Vagina (tissue), 2 donors: ENCODE measurements at places on chromosomes 2 and 18.

DNA sequence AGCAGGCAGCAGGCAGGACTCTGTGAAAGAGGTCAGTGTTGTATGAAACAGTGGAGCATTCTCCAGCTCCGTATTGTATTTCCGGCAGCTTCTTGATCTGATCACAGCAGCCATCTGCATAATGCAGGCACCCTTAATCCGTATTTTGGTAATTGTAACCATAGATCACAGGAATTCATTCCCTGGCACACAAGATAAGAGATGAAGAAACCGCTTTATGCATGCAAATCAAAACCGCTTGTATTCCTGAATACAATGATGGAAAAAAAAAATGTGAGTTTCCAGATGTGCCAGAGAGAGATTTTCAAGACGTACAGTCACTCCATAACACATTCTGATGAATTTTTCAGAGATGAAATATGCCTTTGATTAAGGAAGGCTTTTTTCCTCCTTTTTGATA, 221.3 kb downstream of the ACKR3 start:
- DNase-seq, result no peak

DNA sequence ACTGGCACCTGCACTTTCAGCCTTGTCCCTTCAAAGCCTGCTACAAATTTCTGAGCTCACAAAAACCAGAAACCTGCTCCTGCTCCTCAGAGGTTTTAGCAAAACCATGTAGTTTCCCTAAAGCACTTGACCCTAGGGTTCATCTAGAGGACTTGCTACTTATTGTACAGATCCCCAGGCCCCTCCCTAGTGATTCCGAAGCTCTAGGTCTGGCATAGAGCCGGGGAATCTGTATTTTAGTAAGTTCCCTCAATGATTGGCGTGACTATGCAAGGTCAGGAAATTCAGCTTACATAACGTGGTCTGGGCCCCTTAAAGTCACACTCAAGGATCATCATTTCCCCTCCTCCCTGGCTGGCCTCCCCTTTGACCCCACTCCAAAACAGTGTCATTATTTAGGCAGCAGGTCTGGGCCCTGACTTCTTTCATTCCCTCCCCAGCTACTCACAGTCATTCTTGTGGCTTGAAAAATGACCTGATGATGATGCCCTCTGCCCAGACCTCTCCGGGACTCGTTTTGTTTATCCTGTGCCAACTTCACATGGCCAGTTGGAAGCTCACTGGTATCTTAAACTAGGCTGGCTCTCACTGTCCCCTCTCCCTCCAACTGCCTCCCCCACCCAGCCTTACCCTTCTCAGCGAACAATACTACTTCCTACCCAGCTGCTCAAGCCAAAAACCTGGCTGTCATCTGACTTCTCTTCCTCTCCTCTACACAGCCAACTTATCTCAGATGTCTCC, 36.0 kb downstream of the WDFY1 start:
- no peak for DNase-seq

GRCh38 chr2:62744603-62745002, 39.1 kb downstream of the EHBP1 start:
- no peak for DNase-seq

- peak; percentile 16 for DNase-seq
These were observed 22.6 kb downstream of the CAPN13 start for GRCh38 chr2:30784682-30785081.

DNA sequence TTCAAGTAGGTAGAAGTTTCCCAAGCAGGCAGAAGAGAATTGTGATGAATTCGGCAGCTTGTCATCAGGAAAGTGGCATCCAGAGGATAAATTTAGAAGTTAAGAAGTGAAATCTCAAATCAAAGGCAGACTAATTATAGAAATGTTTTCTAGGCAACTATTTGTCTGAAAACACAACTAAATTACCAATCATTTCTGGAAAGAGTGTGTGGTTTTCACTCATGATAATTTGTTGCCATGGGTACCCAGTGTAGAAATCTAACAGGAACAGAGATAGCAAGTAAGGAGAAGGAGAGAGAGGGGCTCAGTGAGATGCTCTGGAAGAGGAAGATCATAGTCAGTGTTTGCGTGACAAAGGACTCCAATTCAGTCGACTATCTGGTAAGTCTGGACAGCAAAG, 208.1 kb downstream of the NCKAP5 start:
- no peak for DNase-seq

- DNase-seq, result no peak
These were observed 191.2 kb upstream of the NABP1 start for GRCh38 chr2:191486584-191487320.

DNA sequence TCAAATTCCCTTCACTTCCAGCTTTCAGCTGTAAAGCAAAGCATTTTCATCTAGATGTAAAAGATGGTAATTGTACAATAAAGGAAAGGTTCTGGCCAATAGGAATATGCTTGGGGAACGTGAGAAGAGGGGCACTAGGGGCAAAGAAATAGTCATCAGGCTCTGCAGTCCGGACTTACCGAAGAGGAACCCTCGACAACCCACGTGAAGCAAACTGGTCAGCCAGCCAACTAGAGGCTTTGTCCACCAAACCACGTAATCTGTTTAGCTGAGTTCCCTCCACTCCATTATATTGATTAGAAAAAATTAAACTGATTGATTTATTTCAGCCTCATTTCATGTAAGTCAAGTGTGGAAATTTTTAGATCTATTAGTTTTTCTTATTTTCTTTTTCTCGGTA, 300.4 kb upstream of the FANCL start:
- DNase-seq, result no peak

GRCh38 chr2:111219285-111219684, 98.6 kb downstream of the BCL2L11 start:
- peak; percentile 58 for DNase-seq

DNA sequence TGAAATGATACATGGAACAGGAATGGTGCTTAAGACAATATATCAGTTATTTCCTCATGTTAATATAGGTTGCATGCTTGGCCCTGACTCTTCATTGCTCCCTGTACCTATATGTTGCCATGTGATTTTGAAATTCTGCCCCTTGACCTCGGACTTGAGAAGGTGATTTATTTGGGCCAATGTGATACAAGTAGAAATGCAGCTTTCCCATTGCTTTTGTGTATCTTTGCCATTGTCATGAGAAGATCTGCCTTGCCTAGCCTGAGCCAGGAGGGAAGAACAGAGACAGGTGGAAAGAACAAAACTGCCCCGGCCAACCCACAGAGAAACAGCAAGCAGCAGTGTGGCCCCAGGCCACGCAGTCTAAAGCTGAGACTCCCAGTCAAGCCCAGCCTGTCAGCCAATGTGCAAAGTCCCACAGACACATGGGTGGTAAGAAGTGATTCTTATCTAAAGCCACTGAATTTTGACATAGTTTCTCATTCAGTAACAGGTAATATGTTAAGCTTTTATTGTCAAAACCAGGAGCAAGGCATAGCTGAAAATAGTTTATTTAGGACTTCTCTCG, 245.7 kb upstream of the RND3 start:
- DNase-seq, result no peak

DNA sequence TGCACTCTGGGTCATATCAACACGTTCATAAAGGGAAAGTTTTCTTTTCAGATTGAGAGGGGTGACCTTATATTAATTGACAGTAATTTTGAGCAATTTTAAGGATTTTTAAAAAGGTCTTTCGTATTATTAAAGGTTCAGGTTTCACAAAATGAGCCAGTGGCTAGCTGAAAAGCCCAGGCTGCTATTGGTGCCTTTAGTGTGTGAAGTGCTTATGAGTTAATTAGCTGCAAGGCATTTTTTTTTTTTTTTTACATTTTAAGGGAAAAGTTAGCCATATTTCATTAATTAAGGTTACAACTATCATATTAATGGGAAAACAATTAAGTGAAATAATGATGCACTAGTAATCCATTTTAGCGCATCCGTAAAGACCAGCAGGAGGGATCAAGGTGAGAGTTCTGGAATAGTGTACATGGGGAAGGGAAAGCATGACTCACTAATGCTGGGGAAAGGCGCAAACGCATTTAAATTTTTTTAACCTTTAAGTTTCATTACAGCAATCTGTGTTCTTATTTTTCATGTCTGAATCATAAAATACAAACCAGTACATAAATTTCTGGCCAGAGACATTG, 200.0 kb downstream of the ZNF407 start:
- DNase-seq, result no peak

GRCh38 chr2:230666446-230666845, 46.2 kb upstream of the CAB39 start:
- no peak for DNase-seq

- no peak for DNase-seq
These were observed 37.6 kb upstream of the PMAIP1 start for GRCh38 chr18:59861963-59862819.

- DNase-seq, result no peak
These were observed 123.7 kb upstream of the SMAD2 start for GRCh38 chr18:48053881-48054816.

GRCh38 chr2:224927646-224928173, 114.6 kb downstream of the DOCK10 start:
- no peak for DNase-seq

DNA sequence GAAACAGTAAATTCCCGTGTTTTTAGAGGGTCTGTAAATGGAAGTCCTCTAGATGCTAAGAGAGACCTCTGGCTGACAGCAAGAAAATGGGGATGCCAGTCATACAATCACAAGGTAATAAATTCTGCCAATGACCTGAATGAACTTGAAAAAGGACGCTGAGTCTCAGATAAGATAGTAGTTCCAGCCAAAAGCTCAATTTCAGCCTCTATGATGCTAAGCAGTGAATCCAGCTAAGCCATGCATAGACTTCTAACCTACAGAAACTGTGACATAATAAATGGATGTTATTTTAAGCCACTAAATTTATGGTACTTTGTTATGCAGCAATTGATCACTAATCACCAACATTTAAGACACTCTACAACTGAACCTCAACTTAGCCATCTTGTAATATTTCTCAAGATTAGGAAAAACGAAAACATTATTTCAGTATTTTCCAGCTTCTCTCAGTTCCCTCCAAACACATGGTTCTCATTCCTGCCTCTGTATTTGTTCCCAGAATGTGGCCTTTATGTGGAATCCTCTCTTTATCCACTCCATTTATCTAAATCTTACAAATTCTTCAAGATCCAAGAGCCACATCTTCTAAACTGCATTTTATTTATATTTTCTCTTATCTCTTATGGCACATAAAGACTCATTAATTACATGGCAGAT, 331.1 kb downstream of the GULP1 start:
- DNase-seq, result no peak

DNA sequence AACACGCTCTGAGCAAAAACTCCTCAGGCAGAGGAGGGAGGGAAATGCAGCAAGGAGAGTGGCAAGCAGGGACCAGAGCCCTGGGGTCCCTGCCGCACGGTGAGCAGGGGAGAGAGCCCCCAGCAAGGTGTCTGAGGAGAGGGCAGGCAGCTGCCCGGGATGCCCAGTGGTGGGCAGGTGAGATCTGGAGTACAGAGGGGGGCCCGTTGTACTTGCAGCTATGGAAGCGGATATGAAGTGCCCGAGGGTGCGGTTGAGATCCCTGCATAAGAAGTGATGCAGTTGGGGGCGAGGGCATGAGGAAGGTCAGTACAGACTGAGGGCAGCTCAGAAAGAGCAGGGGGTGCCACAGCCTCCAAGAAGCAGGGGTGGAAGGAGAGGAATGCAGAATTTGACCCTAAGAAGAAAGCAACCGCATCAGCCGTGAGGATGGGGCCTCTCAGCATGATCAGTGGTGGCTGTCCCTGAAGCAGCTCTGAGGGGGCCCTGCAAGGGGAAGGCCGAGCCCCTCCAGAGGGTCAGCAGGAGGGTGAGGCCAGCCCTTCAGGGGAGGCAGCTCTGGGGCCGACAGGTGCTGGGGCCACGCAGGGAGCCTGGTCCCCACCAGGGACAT, 29.4 kb downstream of the MTERF4 start:
- no peak for DNase-seq

DNA sequence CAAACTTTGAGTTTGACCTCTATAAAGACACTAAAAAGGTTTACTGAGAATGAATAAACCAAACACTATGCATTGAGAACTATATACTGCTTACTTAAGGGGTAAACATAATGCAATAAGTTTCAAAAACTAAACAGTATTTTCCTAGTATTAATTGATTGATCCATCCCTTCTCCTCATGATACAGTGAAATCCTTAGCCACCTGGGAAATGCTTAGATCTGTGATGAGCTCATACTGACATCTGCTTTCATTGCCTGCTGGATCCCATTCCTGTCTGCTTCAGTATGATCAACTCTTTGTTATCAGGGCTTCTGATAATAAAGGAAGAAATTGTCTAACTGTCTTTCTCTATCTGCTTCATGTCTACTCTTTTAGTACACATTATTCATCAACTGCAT, 74.9 kb upstream of the UBE2E3 start:
- no peak for DNase-seq

GRCh38 chr2:236753606-236754270, 184.1 kb downstream of the ACKR3 start:
- no peak for DNase-seq

DNA sequence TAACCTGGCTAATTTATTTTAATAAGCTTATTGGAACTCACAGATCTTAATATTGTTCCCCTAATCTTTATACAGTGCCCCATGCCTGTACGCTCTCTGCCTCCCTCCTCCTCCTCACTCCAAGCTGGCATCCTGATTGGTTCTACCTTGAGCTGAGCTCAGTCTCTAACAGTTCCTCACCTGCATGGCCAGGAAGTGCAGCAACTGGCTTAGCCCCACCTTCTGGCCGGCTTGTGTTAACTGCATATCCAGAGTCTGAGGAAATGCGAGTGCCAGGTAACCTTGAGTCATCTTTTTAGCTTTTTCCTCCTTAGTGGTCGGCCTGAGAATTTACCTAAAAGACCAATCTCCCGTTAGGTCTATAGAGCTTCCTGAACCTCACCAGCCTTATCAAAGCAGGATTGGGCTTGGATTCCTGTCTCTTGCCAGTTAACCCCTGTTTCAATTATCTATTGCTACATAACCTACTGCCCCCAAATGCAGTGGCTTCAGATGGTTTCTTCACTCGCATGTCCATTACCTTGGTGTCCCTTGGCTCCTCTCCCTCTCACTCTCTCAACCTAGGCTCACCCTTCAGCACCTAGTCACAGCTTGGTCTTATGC, 89.5 kb upstream of the STK39 start:
- no peak for DNase-seq
